Brain pericyte (primary cell): ENCODE measurements at places on chromosomes 11 and 22.

GRCh38 chr11:118634431-118635236 is 27.2 kb downstream of the PHLDB1 start:
- no peak for DNase-seq

DNA sequence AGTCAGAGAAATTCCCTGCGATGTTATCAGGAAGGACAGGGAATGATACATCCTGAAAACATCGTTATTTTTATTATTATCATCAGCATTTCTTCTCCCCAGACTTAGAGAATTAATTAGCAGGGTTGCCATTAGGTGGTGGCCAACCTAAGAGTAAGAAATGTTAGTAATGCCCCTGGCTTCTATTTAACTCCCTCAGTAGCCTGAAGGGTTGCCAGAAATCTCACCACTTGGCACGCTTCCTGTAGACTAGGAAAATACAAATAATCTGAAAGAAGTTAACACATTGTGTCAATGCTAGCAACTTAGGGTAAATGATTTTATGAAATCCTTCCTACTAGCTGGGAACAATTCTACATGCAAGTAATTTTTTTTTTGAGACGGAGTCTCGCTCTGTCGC is 45.5 kb downstream of the ENDOD1 start:
- no peak for DNase-seq

- peak; percentile 36 for DNase-seq
Measured at GRCh38 chr11:13135385-13136271, 126.5 kb downstream of the RASSF10 start.

- DNase-seq = no peak
Measured at GRCh38 chr11:113904379-113905101, at the start of gene HTR3B. HTR3B (plus strand) TSS chr11:113904796; CDS start chr11:113904934, 138 bp downstream.

DNA sequence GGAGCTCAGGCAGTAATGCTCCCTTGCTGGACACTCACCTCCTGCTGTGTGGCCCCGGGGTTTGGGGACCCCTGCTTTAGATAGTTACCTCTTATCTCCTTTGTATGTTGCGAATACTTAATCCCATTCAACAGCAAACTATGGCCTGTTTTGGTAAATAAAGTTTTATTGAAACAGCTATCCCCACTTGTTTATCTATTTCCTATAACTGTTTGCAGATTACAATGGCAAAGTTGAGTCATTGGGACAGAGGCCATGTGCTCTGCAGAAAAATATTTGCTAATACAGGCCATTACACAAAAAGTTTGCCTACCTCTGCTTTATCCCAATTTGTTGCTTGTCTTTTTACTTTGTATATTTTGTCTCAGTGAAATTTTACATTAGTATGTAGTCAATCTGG is 68.4 kb downstream of the CACNA1I start:
- no peak for DNase-seq

GRCh38 chr11:109769858-109770257 is 323.3 kb upstream of the ZC3H12C start:
- DNase-seq = no peak

DNA sequence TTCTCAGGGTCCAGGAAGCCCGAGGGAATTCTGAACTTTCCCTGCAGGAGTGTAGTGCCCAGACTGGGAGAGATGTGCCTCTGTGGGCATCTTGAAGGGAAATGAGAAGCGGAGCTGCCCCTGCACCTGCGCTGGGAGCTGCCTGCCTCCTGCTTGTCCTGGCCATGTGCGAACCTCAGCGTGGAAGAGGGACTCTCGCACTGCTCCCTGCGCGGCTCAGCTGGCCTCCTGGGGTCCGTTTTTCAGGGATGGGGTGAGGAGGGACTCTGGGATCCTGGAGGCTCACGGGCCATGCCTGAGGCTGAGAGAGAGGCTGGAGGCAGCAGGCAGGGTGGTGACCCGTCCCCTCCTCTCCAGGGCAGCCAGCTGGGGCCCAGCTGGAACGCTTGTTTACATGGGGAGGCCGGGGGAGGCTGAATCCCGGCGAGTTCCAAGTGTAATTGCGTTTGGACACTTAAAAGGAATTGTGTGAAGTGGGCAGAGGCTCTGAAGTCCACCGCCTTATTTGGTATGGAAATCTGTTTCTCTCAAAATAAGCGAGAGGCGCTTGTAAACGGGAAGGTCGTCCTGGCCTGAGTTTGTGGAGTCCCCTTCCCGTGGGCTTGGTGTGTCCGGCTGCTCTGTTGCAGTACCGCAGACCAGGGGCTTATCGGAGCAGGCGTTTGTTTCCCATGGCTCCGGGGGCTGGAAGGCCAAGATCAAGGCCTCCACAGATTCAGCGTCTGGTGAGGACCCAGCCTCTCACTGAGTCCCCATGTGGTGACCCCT is 1.2 kb upstream of the MRGPRF start:
- peak; percentile 74 for DNase-seq

DNA sequence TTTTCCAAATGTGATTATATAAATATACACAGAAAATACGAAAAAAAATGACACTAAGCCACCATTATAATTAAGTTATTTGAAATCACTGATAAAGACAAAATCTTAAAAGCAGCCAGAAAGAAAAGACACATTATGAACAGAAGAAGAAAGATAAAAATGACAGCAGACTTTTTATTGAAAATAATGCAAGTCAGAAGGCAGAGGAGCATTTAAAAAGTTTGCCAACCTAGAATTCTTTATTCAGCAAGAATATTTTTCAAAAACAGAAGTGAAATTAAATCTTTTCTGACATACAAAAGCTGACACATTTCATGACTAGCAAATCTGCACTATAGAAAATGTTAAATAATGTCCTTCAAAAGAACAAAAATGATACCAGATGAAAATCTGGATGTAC is 77.8 kb downstream of the CD82 start:
- DNase-seq = no peak

- DNase-seq = no peak
Measured at GRCh38 chr22:49992921-49993648, 19.5 kb downstream of the IL17REL start.

DNA sequence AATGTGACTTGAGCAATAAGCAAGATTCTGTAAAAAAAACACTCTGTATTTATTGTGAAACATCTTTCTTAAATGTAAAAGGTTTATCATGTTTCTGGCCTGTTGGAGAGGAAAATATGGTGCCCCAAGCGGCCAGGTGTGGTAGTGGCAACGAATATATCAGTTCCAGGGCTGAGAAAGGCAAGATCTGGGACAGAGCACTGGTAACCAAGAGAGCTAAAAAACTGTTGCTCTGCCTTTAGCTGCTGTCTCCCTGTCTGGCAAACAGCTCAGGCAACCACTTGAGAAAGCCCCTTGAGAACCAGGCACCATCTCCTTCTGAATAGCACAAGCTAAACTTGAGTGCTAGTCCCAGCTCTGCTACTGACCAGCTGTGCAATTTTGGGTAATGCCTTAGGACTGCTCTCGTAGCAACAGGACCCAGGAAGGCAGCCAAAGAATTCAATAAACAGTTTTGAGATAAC is 129.9 kb downstream of the KCNC1 start:
- no peak for DNase-seq

GRCh38 chr11:2899080-2899783 is 13.7 kb upstream of the CDKN1C start:
- no peak for DNase-seq

DNA sequence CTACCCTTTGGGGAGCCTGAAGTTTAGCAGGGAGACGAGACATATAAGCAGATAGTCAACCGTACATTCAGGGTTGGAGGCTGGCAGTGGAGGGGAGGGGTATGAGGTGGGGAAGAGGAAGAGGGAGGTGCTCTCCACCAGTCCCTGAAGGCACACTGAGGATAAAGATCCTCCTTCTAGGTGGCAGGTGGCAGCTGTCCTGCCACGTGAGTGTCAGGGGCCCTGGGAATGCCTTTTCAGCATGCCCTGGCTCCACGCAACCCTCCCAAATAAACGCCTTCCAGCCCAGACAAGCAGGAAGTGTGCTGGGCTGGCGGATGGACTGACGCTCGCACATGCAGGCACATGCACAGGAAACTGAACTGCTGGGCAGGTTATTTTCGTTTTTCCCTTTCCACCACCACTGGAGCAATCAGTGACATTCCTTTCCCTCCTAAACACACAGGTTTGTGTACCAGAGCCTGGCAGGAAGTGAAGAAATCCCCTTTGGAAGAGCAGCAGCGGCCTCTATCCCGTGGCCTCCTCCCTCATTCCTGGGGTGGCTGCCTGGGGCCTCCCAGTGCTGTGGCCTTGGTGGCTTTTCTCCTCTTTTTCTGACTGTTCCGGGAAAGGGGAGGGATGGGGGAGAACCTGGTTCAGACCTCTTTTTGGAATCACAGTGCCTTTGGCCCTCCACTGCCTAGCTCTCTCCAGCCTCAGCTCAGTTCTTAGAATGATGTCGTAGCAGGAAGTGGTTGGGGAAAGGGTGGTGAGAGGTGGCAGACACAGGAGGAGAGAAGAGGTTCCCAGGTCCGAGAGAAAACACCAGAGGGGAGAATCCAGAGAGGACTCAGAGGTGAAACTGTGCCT is 157.0 kb upstream of the TIMP3 start:
- no peak for DNase-seq

GRCh38 chr11:22656130-22656529 is 10.3 kb upstream of the GAS2 start:
- no peak for DNase-seq

DNA sequence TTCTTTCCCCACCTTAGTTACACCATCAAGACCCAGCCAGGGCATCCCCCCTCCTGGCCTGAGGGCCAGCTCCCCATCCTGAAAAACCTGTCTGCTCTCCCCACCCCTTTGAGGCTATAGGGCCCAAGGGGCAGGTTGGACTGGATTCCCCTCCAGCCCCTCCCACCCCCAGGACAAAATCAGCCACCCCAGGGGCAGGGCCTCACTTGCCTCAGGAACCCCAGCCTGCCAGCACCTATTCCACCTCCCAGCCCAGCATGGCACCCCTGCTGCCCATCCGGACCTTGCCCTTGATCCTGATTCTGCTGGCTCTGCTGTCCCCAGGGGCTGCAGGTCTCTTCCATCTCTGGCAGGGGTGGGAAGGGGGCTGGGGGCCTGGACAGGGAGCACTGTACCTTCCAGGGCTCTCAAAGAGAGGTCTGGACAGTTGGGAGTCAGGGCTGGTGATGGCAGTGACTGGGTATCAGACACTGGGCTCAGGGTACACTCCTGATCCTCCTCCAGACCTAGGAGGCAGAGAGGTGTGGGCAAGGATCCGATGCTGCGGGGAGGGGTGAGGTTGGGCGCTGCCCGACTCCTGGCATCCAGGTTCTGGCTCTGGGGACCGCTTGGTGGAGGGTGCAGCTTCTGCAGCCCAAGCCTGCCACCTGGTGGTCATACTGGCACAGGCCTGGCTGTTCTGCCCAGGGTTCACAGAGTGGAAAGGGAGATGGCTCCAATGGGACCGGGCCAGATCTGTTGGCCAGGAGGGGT is at the start of gene UPK2:
Gene UPK2 (plus strand): TSS at position 205 of the 753 bp plus-strand sequence. CDS start 53 bp downstream, at position 258.
- DNase-seq = peak; percentile 30

GRCh38 chr22:46976143-46976542 is 213.7 kb downstream of the TBC1D22A start:
- DNase-seq = no peak

DNA sequence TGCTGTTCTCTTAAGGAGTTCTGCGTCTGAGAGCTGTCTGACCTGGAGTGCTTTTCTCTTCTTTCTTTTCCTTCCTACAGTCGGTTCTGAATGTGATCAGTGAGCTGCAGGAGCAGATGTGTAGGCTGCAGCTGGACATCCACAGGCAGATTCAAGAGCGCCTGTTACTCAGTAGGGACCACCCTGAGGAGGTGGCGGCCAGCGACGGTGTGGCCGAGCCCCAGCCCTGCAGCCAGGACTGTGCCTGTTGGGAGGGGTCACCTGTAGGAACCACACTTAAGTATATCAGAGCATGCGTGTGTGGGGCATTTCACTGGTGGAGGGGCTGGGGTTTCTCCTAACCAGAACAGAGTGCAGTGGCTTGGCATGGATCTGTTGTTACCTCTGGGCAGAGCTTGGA is 56.3 kb downstream of the CYB5R2 start:
- DNase-seq = no peak

GRCh38 chr11:67645521-67646461 is 4.7 kb downstream of the ACY3 start:
- no peak for DNase-seq

DNA sequence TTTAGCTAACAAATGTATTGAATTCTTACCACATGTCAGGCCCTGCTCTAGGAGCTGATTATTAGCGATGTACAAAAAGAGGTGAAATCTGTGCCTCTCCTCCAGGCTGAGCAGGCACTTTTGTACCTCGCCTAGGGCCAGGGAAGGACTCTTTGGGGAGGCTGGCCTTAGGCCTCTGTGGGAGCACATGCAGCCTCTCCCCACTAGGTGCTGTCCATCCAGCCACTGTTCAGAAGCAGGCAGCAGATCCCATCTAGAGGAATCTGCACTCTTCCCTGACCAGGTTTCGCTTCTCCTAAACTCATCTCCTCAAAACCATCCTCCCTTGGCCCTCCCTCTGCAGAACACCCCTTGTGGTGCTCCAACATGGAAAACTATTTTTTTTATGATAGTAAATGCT is 51.9 kb upstream of the WT1 start:
- no peak for DNase-seq

- DNase-seq = no peak
Measured at GRCh38 chr11:73047773-73048371, 94.2 kb downstream of the FCHSD2 start.

DNA sequence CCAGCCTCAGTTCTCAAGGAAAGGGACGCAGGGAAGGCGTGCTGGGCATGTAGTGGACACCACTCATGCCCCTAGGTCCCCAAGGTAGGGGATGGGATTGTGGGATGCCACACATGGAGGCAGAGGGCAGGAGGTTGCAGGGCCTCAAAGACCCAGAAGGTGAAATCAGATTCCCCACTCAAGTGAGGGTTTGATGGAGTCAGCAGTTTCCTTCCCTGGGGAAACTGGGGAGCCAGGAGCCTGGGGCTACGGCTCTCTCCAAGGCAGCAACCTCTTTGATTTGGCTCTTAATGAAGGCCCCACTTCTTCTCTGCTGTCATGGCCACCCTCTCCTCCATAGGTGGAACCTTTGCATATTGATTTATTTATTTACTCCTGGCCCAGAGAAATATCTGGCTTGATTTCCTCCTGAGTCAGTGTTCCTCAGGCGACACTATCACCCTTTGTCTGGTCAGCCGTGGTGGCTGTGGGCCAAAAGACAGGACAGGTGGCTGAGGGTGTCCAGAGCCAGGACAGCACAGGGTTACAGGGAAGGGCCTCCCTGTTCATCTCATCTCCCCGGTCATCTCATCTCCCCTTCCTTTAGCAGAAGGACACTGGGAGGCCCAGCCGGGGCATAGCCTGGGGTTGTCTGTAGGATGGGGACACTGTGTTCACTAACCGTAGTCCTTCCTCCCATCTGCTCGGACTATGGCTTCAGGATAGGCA is 9.6 kb downstream of the GNAZ start:
- DNase-seq = no peak
